ENCODE measurements at places on chromosomes 5 and 9.

DNA sequence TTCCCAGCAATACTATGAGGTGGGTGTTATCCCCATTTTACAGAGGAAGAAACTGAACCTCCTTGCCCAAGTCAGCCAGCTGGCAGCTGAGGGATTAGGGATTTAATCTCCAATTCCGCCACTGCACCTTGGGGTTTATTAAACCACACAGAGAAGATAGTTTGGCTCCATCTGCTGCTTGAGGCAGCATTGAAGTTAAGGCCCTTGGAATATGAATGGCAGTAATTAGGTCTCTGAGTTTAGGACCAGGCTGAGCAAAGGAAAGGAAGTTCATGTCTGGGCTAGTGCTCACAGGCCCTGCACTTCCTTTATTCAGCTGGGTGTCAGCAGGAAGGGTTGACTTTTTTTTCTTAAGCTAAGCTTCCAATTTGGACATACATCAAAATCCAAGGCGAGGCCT lies 86.9 kb upstream of the GDNF start:
- no peak for DNase-seq

- no peak for DNase-seq
Observed at GRCh38 chr5:41325074-41325473, 111.7 kb upstream of the C6 start.

GRCh38 chr5:142063878-142064331 lies 44.7 kb upstream of the NDFIP1 start:
- peak; percentile 52 for DNase-seq

- no peak for DNase-seq
Observed at GRCh38 chr5:159515197-159515596, 184.9 kb upstream of the IL12B start.

GRCh38 chr5:180235077-180235476 lies 26.1 kb upstream of the RASGEF1C start:
- DNase-seq, result no peak

- DNase-seq, result peak; percentile 13
Observed at GRCh38 chr9:99235926-99236634, 14.0 kb downstream of the SEC61B start.

GRCh38 chr9:21558615-21559401 lies 76.7 kb upstream of the IFNE start:
- DNase-seq, result no peak

GRCh38 chr9:87829756-87830155 lies 52.9 kb upstream of the SPATA31E1 start:
- no peak for DNase-seq

- no peak for DNase-seq
Observed at GRCh38 chr9:127966416-127967150, 14.2 kb downstream of the EEIG1 start.

DNA sequence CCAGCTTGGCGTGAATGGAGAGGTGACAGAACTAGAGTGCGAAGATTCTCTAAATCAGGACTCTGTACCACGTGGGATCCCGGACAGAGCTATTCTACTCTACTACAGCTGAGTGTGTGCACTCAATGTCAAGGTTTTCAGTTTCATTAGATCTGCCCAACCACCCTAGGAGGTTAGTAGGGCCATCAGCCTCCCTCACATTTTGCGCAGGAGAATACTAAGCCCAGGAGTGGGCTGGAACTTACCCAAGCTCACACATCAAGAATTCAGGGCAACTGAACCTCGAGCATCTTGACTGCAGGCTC lies 68.3 kb upstream of the TBC1D2 start:
- no peak for DNase-seq

DNA sequence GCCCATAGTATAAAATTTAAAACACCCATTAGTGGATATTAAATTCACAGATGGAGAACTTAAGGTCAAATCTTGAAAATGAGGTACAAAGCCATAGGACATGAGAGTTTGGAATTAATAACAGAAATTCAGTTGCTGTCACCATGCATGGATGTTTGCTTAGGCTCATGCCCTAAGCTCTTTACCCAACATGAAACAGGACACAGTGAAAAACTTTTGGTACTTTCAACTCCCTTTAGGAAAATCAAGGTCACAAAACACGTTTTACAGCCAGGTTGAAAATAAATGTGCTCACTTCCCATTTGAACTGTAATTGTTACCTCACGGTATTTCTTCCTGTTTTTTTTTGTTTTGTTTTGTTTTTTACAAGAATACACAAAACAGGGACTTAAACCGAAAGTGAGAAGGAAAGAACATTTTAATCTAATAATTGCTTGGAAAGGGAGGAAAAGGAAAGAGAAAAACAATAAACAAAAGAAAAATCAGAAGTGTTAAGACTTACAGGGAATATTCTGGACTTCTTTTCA lies 6.1 kb upstream of the TOPORS start:
- DNase-seq, result no peak

DNA sequence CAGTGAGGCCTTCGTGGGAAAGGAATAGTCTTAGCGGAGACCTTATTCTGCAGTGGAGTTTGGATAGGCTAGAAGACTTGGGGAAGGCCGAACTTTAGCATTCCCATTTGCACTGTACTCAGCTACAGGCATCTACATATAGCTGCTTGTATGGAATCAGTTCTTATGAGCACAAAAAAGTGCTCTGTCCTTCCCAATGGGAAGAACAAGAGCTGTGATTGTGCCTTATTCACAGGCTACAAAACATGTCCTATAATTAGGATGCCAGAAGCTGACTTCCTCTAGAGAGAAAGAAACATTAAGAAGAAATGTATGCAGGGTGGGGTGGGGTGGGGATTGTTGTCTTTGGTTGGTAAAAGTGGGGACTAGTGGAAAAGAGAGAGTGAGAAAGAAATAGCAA lies 154.7 kb downstream of the ATP10B start:
- DNase-seq, result no peak

DNA sequence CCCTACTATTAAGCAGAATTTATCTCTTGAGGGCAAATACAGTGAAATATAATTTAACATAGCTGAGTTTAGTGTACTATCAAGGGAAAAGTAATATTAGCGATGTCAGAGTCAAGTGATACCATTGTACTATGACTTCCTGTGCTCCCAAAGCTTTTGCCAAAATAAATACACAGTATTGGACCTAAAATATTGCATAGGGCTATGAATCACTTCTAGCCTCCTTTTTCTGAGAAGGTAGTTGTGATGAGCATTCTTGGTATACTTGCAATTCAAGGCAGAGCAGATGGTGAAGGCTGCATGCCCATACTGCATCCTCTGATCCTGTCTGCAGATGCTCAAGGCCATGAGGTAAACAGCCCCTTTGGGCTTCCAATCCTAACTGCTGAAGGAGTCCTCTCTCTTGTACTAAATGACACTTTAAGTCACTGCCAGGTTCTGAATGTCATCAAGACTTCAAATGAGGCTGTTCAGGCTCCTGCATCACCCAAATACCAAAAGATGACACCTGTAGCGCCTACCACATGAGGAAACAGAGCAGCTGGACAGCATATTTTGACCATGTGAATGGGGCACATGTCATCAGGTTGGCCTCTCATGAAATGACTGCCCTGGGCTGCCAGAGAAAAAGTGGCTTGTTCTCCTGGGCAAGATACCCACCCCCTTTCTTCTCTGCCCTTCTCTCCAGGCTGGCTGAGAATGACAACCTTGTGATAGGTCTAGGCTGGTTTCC lies 29.7 kb upstream of the PPP2CA start:
- DNase-seq, result no peak
